Activated CD4-positive, alpha-beta T cell treated with anti-CD3 and anti-CD28 coated beads, Interleukin-2, Interleukin-6, amounts not matched to agents 100 ng/mL and 50 ng/mL, durations not matched to agents 16 hours and 8 hours (primary cell): ENCODE measurements at places on chromosomes 7 and 10.

- DNase-seq = no peak
Observed at GRCh38 chr10:128221117-128221516, 94.9 kb upstream of the MKI67 start.

DNA sequence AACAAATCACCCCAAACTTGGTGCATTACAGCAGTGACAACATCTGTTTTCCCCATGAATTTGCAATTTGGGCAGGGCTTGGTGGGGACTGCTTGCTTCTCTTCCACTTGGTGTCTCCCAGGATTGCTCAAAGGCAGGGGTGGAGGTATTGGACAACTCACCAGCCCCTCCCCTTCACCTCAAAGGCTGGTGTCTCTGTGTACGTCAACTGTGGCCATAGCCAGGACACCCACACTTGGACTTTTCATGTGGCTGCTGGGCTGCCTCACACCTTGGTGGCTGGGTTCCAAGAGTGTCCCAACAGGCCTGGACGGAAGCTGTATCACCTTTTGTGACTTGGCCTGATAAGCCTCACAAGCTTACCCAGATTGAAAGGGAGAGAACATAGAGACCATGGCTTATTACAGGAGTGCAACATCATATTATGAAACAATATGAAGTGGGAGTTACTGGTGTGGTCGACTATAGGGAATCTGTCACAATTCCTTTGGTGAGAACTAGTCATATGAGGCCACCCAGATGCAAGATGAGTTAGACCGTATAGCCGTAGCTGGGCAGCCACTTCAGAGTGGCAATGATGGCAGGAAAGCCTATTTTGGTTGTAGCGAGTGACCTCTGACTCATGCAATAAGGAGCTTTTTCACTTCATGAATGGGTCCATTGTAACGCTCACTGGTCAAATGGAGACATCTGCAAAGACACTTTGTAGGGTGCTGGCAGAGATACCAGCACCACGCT is 187.6 kb upstream of the ITGB1 start:
- no peak for DNase-seq

DNA sequence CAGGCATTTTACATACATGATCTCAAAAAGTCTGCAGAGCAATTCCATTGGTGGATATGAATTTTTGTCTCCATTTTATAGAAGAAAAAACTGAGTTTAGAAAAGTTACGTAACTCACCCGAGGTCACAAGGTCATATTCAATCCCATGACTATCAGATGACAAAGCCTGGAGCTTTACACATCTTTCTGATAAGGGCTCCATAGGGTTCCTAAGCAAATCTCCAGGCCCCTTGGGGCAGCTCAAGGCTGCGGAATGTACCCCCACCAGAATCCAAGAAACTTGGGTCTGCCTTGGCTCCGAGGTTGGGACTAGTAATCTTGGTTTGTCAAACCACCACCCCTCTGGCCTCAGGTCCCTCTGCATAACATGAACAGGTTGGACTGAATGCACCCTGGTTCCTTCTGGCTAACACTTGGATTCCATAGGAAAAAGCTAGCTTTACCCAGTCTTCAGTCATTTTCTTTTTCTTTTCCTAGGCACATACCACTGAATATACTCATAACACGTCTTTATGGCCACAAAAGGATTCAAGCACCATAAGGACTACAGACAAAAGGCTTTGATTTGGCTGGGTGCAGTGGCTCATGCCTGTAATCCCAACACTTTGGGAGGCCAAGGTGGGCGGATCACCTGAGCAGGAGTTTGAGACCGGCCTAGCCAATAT is 55.5 kb downstream of the PIP4K2A start:
- DNase-seq = no peak

DNA sequence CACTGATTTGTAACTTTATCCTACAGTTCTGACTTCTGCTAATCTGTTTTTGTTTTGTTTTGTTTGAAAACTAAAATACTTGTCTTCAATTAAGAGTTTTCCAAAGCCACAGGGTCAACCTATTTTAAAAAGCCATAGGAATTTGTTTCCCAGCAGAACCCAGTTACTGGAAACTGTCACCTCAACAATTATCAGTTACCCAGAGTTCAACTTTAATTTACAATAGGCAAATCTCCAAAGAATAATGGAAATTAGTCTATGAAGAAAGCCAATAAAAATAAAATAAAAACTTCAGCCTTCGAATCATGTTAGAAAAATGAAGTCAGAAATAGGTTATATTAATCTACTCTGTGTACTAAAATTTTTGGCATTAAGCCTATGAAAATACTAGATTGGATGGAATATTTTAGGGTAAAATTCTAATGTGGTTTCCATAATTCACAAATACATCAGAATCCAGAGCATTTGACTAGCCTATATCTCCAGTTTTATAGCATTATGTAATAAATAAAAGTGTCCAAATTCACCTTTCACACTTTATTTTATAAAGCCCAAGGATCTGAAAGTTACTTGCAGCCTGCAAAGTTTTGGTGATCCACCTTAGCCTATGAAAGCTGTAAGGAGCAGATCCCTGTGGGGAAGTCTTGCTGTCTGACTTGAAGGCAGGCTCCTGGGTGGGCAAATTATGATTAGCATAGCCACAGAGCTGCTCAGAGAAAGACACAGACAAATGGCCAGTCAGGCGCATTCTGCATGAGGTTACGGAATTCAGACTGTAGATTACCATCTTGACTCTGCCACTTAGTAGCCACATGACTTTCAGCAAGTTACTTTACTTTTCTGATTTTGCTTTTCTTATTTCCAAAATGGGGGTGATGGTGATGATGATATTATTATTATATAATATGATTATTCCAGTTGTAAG is 250.0 kb upstream of the HGF start:
- no peak for DNase-seq

DNA sequence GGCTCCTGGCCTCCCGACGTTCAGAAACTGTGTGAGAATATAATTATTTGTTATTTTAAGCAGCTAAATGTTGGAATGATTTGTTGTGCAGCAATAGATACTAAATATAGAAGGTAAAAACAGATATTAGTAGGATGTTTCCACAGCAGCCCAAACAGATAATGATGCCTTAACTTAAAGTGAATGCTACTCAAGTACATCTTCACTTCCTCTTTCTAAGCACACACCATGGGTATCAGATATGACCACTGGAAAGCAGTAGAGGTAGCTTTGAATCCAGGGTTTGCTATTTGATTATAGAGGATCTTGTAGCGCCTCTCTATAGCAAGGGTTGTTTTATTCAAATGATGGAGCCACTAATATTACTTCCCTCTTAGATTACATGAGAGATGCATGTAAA is 38.2 kb upstream of the BET1 start:
- no peak for DNase-seq

DNA sequence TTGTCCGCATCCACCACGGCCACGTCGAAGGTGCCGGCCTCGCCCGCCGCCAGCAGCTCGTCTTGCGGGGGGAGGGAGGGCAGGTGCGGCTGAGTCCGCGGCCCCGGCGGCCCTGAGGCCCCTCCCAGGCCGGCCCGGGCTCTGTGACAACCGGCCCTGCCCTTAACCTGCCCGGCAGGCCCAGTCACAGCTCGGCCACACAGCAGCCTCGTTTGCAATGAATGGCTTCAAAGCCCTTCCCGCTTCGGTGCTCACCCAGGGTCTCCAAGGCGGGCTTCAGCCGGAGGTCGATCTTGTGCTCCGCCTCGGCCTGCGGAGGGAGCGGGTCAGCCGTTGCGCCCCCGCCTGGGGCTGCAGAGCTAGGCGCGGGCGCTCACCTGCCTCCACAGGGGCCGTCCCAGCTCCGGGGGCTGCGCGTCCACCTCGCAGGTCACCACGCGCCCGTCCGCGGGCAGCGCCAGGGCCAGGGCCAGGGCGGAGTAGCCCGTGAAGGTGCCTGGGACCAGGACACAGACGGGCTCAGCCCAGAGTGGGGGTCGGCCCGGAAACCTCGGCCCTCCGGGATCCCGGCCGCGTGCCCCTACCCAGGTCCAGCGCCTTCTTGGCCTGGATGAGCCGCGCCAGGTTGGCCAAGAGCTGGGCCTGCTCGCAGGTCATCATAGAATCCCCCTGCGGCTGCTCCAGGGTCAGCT is 928 bp downstream of the COMTD1 start:
- DNase-seq = no peak

- DNase-seq = no peak
Observed at GRCh38 chr10:132626761-132627665, 89.4 kb downstream of the INPP5A start.

GRCh38 chr7:152158801-152159587 is 133.5 kb downstream of the GALNT11 start:
- peak; percentile 15 for DNase-seq

DNA sequence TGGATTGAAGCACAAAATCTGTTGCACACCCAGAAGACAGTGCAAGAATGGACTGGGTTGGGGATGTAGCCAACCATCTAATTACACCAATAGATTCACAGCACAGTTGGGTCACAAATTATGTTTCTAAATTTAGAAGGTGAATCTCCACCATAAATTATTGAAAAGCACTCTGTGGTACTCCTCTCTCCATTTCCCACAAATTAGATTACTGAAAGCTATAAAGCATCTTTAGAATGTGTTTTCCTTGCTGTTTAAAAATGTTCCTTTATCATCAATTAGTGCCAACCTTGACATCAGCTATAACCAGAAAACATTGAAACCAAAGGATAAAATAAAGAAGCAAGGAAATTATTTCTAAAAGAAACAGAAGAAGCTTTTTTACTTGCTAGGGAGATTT is 39.9 kb upstream of the HDAC9 start:
- no peak for DNase-seq

DNA sequence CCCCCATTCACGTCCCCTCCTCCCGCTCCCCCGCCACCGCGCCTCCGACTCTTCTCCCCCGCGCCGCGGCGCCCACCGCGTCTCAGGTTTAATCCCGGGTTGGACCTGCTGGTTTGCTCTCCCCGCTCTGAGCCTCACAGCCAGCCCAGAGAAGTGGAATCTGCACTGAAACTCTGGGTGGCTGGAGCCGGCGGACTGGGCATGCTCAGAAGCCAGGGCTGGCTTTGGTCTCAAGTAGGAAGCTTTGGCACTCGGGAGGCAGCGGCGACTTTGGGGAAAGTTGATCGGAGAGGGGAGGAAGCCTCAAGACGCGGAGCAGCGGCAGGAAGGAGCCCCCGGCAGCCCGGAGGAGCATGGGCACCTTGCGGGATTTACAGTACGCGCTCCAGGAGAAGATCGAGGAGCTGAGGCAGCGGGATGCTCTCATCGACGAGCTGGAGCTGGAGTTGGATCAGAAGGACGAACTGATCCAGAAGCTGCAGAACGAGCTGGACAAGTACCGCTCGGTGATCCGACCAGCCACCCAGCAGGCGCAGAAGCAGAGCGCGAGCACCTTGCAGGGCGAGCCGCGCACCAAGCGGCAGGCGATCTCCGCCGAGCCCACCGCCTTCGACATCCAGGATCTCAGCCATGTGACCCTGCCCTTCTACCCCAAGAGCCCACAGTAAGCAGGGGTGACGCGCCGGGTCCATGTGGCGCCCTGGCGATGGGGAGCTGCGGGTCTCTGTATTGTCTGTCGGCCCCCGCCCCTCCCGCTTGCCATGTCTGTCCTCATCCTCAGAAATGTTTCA is at the start of gene PRKG1:
PRKG1 (plus strand) TSS at position 250 of the 791 bp plus-strand sequence.
- DNase-seq = no peak

GRCh38 chr10:92891885-92892690 is 43.8 kb downstream of the EXOC6 start:
- no peak for DNase-seq

- peak; percentile 21 for DNase-seq
Observed at GRCh38 chr10:113108194-113108835, 158.3 kb downstream of the TCF7L2 start.

DNA sequence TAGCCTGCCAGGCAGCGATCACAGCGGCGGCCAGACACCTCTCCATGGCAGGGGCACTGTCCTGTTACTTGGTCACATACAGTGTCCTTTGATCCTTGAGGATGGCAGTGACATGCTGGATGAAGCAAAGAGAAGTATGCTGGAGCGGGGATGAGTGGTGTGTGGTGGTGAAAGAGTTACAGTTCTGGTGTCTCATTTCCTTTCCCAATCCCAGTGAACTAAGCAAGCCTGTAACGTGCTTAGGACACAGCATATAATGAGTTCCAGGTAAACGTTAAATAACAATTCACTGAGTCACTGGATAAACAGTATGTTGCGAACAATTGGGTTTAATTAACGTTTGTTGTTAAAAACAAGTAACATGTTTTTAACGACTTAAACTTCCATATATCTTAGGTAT is 63.5 kb upstream of the LAMB1 start:
- DNase-seq = no peak

DNA sequence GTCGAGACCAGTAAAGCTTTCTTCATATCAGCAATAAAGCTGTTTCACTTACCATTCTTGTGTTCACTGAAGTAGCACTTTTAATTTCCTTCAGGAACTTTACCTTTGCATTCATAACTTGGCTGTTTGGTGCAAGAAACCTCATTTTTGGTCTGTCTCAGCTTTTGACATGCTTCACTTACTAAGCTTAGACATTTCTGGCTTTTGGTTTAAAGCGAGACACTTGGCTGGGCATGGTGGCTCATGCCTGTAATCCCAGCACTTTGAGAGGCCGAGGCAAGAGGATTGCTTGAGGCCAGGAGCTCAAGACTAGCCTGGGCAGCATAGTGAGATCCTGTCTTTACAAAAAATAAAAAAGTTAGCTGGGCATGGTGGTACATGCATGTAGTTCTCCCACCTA is 15.8 kb downstream of the PLEKHA1 start:
- no peak for DNase-seq
